PC-3 (cell line): ENCODE measurements at places on chromosomes 6 and 20. TPM values are rescaled to one million over a fixed set of nuclear protein-coding genes. Genes with fewer than 3 reads are reported as not detected.
A peak's percentile ranks its signal among the peaks of the same experiment; 100 is the strongest.

- peak; percentile 95 for DNase-seq
Observed at GRCh38 chr6:133609415-133610226, 279.3 kb upstream of the TCF21 start.

The FARS2 gene
- total RNA-seq, result 18.4 and 23.0 TPM in 2 replicates

The FNDC1 gene
- total RNA-seq, result not detected in 2 replicates

The NT5E gene
- 9.0 and 15.8 TPM in 2 replicates for total RNA-seq

The REPS1 gene
- total RNA-seq, result 27.4 and 37.4 TPM in 2 replicates

DNA sequence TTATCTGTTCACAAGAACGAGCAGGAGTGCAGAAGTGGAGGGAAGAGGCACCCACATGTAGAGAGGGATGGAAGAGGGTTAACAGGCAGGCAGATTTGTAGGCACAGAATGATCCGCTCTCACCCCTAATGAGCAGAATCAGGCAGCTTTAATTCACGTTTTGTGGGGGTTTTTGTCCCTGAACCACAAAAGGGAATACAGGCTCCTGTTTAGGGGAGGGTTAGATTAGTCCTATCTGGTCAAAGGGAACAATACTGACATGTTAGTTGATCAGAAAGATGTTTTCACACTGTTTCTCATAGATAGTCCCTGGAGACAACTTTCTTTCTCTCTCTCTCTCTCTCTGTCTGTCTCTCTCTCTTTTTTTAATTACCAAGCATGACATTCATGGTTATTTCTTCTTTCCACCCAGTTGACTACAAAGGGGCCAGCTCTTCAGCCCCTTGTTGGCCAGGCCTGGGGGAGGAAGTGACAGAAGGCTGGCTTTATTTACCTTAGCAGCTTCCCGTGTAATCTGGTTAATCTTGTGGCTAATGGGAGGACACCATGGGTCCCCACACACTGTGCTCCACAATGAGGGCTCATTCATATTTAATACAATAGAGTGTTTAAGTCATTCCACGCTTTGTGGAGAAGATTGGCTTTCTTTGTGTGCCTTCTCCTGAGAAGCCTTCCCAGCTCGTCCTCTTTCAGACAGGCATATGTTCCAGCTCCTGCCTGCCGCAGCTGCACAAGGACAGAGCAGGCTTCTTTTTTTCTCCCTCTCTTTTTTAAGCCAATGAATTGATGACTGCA is 958.8 kb downstream of the TFAP2A start:
- DNase-seq, result no peak

The MAFB gene
- total RNA-seq, result 0.04 TPM in 1 of 2 replicates, not detected in the other

The TRIM40 gene
- not detected in 2 replicates for total RNA-seq

DNA sequence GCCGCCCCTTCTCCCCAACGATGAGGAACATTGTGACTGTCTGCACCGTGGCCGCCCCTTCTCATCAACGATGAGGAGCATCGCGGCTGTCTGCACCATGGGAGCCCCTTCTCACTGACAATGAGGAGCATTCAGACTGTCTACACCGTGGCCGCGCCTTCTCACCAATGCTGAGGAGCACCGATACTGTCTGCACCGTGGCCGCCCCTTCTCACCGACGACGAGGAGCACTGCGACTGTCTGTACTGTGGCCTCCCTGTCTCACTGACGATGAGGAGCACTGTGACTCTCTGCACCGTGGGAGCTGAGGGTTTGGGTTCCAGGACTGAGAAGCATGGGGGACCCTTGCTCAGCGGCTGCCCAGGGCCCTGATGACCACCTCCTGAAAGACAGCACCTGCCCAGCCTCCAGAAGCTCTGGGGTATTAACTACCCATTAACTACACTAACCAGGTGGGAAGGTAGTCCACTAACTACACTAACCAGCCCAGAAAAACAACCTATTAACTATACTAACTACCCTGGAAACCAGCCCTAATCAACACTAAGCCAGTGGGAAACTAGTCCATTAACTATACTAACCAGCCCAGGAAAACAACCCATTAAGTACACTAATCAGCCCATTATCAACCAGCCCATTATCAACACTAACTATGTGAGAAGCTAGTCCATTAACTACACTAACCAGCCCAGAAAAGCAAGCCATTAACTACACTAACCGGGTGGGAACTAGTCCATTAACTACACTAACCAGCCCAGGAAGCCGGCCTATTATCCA is 116.9 kb downstream of the TAF4 start:
- no peak for DNase-seq

GRCh38 chr6:91697010-91697695 is 1110.3 kb upstream of the MAP3K7 start:
- peak; percentile 81 for DNase-seq

The ACSS2 gene
- total RNA-seq, result 78.9 and 125 TPM in 2 replicates

The PHACTR3 gene
- 26.4 and 30.6 TPM in 2 replicates for total RNA-seq

- DNase-seq, result no peak
Observed at GRCh38 chr6:115842338-115842737, 218.4 kb downstream of the FRK start.

DNA sequence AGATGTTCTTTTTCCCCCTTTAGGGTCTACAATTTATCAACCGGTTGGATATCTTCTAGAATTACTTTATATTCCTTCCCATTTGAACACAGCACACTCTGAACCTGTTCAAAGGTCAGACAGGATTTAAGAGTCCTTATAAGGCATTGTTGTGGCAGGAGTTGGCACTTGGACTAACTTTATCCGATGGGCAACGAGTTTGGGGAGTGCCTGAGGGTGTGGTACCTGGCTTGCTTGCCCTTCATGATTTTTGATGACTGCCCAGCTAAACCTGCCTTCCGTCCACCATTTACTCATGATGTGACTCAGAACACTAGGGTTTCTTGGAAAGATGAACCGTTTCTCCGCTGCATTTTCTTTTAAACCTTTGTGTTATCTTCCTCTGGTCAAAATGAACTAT is 285.2 kb downstream of the FOXC1 start:
- peak; percentile 96 for DNase-seq

The SSTR4 gene
- not detected in 2 replicates for total RNA-seq

The ZBTB12 gene
- total RNA-seq, result 5.4 and 8.6 TPM in 2 replicates

The IPCEF1 gene
- 0.12 and 0.29 TPM in 2 replicates for total RNA-seq

DNA sequence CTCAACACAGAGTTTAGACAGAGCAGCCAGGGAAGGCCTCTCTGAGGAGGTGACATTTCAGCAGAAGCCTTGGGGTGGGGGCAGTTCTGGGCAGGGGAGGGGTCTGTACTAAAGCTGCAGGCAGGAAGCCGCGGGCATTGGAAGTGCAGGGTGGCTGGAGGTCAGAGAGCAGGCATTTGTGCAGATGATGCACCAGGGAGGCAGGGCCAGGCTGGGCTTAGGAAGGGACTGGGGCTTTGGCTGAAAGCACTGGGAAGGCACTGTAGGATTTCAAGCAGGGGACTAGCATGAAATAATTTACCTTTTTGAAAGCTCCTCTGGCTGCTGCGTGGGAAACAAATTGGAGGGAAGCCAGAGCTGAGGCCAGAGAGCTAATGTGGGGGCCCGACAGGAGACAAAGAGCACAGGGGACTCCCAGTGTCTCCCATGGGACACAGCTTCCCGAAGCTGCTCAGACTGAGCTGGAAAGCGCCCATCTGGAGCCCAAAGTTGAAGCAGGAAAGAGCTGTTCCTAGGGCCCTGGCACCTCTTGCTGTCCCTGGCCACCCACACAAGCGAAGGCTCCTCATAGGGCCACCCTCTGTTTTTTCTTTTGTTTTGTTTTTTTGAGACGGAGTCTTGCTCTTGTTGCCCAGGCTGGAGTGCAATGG is 19.3 kb downstream of the ADA start:
- no peak for DNase-seq

DNA sequence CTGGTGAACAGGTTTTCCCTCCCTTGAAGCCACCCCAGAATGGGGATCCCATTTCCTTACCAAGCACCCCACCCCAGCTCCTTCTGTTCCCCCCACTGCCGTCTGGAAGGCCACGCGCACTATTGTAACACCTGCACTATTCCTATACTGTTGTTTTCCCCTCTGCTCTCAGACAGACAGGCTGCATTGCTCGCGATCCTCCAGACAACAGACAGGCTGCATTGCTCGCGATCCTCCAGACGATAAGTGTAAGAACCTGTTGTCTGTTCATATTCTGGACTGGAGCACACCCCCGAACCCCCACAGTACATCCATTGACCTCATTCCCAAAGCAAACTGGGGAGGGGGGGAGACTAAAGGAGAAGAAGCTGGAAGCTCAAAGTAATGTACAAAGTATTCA is 72.7 kb downstream of the LY86 start:
- DNase-seq, result no peak

The KHDC1L gene
- 0.80 and 2.4 TPM in 2 replicates for total RNA-seq

GRCh38 chr6:170164271-170164900 is 126.5 kb downstream of the DLL1 start:
- DNase-seq, result no peak

The LY6G6F gene
- total RNA-seq, result not detected in 2 replicates

The RWDD2A gene
- total RNA-seq, result 0.63 and 1.3 TPM in 2 replicates

GRCh38 chr20:58433759-58434158 is 44.7 kb downstream of the VAPB start:
- DNase-seq, result peak; percentile 60

DNA sequence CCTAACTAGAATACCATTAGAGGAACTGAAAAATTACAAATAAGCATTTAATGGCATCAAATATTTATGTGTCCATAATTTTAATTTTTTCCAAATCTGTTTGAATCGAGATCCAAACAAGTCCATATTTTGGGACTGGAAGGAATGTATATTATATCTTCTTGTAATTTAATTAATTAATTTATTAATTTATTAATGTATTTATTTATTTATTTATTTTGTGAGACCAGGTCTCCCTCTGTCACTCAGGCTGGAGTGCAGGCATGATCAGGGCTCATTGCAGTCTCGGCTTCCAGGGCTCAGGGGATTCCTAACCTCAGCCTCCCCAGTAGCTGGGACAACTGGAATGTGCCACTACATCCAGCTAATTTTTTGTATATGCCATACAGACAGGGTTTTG is 453.6 kb downstream of the PRKN start:
- no peak for DNase-seq

The EYA2 gene
- total RNA-seq, result 0.29 and 0.33 TPM in 2 replicates

The EFHC1 gene
- 14.5 and 22.4 TPM in 2 replicates for total RNA-seq

The COL19A1 gene
- total RNA-seq, result not detected in 2 replicates

DNA sequence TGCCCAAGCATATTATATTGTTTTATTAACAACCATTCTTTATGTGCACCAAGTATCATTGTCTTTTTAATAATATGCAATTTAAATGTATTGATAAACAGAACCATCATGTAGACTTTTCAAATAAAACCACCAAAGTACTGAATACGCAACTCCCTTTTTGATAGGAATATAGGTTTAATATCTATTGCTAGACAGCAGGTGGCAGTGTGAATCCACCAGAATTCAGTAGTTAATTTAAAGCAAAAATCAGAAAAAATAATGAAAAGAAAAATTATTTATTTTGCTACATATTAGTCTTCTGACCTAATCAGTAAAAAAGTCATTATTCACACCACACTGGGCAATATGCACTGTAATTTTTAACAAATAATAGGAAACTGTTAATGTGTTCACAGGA is 143.7 kb downstream of the KLHL32 start:
- DNase-seq, result peak; percentile 28

The ZNF391 gene
- 1.7 and 5.9 TPM in 2 replicates for total RNA-seq

- peak; percentile 98 for DNase-seq
Observed at GRCh38 chr6:138817799-138818198, 21.9 kb downstream of the ECT2L start.

- DNase-seq, result no peak
Observed at GRCh38 chr6:90021711-90022110, 127.4 kb downstream of the GJA10 start.

DNA sequence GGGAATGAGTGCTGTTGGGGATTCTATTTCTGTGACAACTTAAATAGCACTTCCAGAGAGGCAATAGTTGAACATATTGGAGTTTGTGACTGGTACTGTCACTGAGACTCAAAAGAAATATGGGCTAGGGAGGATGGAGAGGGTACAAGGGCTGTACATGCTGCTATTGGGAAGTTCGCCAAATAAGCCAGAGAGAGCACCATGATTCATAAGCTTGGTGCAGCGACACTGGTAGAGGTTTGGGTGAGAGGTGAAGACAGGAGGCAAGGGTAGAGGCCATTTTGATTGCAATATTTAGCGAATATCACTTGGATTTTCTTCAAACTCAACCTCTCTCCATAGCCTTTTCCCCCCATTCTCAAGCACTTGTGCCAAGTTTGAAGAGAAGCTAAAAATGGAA is 214.3 kb downstream of the OGFRL1 start:
- no peak for DNase-seq

DNA sequence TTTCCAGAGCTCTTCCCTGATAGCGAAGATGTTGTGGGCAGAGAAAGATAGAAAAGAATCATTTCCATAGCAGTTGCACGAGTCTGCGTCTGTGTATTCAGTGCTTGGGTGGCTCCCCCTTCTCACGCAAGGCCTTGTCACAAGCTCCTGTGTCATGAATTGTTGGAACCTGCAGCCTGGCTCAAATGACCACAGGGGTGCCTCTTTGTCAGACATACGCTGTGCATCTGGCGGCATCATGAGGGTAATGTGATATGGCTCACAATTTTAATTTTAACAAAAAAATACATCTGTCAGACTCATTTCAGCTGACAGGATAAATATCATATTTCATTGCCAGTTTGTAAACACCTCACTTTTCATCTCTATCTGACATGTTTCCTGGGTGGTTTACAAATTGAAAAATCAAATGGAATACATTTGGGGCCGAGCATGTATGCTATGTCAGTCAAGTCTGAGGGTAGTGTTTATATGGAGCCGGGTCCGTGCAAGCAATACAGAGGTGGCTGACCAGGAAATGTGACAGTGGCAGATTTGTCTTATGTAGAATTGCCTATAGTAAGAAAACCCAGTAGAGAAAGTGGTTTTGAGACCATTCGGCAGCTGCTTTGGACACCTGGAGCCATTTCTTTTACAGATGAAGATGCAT is 90.9 kb downstream of the CAP2 start:
- no peak for DNase-seq

DNA sequence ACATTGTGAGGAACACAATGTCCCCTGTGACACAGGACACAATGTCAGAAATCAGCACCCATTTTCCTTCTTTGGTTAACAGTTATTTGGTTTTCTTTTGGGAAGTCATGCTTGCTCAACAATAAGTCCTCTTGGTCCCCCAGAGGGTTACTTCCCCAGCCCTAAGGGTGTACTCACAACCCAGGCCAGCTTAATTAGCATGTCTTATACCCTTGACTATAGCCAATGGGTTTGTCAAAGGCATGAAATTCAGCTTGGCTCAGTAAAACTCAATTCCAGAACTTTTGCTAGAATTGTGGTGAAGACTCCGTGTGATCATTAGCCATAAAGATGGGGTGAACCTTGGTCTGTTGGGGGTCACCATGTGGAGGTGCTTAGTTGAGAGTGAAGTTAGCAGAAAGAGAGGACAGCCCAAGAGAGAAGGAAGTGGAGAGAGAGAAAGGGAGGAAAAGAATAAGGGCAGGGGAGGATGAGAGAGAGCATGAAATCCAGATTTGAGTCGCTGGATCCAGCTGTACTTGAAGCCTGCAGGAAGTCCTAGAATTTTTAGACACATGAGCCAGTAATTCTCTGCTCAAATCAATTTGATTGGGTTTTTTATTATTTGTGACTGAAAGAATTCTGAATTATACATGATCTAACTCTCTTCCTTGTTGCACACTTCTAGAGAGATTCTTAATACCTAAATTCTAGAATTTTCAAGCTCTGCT is 321.3 kb upstream of the JAG1 start:
- DNase-seq, result no peak

GRCh38 chr6:156602066-156602385 is 175.2 kb upstream of the ARID1B start:
- no peak for DNase-seq

- peak; percentile 23 for DNase-seq
Observed at GRCh38 chr6:37365791-37366190, 12.0 kb downstream of the RNF8 start.

The ERVFRD-1 gene
- total RNA-seq, result not detected in 2 replicates

GRCh38 chr20:20012541-20012940 is 4.6 kb upstream of the NAA20 start:
- DNase-seq, result no peak

- DNase-seq, result no peak
Observed at GRCh38 chr6:77231438-77232305, 231.6 kb downstream of the HTR1B start.
